ENCODE measurements at places on chromosomes 5 and 9.
A peak's percentile ranks its signal among the peaks of the same experiment; 100 is the strongest.

DNA sequence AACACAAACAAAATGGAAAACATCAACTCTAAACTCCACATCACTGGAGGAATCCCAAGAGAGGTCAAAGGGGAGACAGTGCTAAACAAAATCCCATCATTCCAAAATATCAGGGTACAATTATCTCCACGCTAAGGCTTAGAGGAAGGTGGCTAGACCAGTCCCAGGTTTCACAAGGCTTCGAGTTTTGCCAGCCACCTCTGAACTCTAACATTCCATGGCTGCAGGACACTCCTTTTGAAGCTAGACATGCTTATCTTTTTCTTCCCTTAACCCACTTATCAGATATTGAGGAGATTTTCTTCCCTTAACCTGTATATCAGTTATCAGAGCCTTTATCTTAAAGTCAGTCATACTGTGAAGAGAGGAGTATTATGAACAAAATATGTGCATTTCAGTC is 53.3 kb downstream of the GLDC start:
- no peak for DNase-seq

- DNase-seq: no peak
These were observed 64.4 kb downstream of the ARRDC3 start for GRCh38 chr5:91318724-91319123.

GRCh38 chr5:14674983-14675854 is 10.7 kb downstream of the OTULIN start:
- DNase-seq: peak; percentile 30

GRCh38 chr5:95925939-95926338 is 35.7 kb downstream of the ELL2 start:
- no peak for DNase-seq

DNA sequence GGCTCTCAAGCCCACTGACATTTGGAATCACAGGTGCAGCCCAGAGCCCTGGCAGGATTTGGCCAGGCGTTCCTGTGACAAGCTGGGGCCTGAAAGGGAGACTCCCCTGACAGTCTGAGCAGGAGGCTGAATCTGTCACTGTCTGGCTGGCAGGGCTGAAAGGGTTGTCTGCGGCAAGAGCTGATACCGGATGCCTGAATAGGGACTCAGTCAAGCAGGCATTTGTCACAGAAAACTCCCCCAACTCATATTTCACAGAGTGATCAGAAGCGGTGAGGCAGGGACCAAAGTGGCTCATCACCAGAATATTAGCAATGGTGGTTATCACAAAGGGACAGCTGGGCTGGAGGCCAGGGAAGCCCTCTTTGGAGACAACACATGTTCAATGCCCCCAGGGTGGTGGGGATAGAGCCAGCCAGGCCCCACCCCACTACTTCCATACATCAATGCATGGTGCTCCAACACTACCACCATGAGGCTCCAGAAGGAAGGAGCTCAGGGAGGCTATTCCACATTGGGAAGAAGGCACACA is 295.5 kb downstream of the DTWD2 start:
- no peak for DNase-seq

GRCh38 chr9:14311956-14312685 is 1.8 kb downstream of the NFIB start:
- no peak for DNase-seq

DNA sequence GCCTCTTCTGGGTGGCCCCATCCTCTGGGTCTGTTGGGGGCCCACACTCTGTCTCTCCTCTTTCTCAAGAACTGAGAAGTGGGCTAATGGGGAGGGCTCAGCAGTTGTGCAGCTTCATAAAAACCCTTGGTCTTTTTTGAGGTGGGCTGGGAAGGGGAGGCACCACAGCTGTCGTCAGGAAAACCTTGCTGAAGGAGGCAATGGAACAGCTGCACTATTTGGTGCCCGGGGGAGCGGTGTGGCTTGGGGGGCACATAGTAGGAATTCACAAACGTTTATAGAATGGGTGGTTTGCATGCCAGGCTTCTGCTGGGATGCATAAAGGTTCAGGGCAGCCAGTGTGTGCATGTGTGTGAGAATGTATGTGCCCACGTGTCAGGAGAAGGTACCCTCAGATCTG is 3.2 kb upstream of the IER5L start:
- DNase-seq: no peak

DNA sequence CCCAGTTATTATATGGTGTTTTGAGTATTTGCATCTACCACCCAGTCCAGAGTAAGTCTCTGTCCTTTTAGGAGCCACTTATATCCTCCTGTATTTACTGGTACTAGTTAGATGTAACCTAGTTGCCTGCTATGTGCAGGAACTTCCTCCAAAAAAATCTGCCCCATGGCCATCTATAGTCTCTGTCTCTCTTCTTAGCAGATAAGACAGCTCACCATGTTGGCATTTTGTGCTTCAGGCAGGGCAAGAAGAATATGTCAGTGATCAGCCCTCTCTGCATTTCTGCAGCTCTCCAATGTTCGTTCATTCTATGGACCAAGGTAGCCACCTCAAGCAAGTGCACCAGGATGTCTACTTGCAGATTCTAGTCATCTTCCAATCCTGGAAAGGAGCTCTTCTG is 446.5 kb downstream of the TLE1 start:
- no peak for DNase-seq

DNA sequence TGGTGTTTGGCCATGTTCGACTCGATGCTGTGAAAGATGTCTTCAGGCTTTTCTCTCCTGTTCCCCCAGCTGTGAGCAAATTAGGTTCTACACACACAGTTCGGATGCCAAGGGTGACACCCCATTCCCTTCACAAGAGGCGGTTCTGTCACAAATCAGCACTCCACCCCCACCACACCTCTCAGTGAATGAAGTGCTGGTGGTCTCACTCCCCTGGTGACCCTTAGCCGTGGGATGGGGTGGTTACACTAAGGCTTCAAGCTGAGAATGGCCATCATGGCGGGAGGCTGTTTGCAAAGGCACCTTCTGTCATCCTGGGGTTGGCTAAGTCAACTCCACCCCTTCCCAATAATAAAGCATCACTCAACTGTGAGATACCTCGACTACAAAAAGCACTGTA is 26.4 kb downstream of the AMBP start:
- DNase-seq: no peak

GRCh38 chr9:18422296-18423036 is 51.5 kb upstream of the ADAMTSL1 start:
- peak; percentile 61 for DNase-seq

- DNase-seq: no peak
These were observed 245.6 kb upstream of the RAI14 start for GRCh38 chr5:34410411-34411139.

- no peak for DNase-seq
These were observed 139.6 kb downstream of the CMYA5 start for GRCh38 chr5:79829260-79829659.

DNA sequence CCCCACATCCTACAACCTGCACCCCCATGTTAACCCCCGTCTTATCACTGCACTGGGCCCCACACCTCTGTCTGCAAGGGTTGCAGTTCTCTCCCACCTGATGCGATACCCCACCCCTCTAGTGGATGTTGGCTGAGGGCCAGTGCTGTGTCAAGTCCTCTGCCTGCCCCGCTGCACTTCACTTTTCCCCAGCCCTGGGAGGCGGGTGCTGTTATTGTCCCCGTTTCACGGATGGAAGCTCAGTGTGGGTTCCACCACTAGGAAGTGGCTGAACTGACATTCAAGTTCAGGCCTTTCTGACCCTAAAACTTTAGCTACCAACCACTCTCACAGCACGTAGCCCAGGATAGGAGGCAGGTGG is 3.5 kb downstream of the SNCB start:
- DNase-seq: no peak

GRCh38 chr9:8890695-8891094 is 1091.1 kb upstream of the DMAC1 start:
- DNase-seq: no peak

GRCh38 chr5:155532621-155533311 is 519.2 kb downstream of the KIF4B start:
- DNase-seq: peak; percentile 45

GRCh38 chr5:109769597-109770291 is 80.0 kb downstream of the MAN2A1 start:
- peak; percentile 27 for DNase-seq

DNA sequence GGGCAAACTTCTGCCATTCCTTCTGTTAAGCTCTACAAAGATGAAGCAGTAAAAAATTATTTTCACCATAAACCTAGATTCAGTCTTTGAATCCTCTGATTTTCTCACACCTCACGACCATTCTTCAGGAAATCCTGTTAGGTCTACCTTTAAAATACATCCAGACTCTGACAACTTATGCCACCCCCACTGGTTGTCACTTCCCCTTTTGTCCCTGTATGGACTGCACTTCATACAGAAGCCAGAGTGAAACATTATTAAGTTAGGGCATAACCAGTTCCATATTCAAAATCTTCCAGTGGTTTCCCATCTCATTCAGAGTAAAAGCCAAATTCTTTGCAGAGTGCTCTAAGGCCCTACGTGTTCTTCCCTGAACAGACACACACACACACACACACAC is 499.8 kb downstream of the RASEF start:
- no peak for DNase-seq

- no peak for DNase-seq
These were observed 38.0 kb downstream of the HMGXB3 start for GRCh38 chr5:150038547-150038946.

- DNase-seq: no peak
These were observed 68.1 kb upstream of the TAS2R1 start for GRCh38 chr5:9698125-9698826.

DNA sequence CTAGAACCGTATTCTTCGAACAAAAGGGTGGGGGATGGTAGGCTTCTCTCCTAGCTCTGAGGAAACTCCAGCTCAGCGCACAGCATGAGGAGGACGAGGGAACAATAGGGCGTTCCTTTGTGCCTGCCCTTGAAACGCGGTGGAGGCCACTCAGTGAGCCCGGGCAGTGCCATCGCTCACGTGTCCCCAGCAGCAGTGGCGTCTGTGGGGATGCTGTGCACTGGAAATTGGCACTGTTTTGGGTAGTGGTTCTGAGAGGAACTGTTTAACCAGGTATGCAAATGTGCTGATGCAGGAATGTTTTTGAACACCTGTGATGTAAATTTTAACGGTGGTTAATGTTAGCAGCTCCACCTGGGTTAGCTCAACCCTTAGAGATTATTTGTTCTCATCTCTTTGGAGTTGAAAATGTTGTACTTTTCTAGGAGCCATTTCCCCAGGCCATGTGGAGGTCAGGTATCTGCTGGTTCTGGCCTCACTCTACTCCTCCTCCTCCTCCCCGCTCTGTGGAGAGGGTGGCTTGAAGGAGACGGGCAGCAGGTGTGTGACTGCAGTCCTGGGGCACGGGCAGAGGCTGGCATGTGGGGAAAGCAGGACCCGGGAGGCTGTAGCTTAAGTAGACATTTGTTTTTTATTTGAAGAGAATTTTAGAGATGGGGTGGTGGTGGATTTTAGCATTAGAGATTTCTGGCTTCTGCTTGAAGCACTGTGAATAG is 48.3 kb downstream of the EHMT1 start:
- DNase-seq: no peak

- DNase-seq: no peak
These were observed 181.2 kb downstream of the MACROH2A1 start for GRCh38 chr5:135217669-135218485.

DNA sequence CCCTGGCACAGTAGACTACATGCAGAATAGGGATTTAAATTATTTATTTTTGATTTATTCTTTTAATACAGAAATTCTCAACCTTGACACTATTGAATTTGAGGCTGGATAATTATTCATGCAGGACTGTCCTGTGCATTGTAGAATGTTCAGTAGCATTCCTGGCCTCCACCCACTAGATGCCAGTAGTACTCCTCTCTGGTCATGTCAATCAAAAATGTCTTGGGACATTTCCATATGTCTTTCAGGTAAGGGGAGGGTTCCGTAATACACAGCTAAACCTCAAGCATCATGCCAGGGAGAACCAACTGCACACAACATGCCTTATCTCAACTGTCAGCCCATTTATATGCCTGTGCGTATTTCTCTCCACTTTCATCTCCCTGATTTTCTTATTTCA is 231.8 kb downstream of the BRINP1 start:
- no peak for DNase-seq

GRCh38 chr9:132367613-132368313 is 13.0 kb upstream of the SETX start:
- DNase-seq: no peak

DNA sequence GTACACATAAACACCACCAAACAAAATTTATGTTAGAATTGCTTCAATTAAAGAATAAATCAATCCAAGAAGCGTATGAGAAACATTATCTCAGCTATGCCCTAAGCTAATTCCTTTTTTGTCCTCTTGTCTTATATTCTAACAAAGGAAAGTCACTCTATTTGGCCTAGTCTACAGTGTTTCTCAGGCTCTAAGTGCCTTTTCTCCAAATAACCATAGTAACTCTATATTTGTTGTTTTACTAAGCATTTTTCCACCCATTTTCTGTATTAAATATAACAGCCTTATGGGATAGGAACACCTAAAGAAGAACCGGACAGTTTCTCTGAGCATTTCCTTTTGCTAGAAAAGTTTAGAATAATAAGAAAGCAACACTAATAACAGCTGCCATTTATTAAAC is 120.1 kb upstream of the MTAP start:
- no peak for DNase-seq

DNA sequence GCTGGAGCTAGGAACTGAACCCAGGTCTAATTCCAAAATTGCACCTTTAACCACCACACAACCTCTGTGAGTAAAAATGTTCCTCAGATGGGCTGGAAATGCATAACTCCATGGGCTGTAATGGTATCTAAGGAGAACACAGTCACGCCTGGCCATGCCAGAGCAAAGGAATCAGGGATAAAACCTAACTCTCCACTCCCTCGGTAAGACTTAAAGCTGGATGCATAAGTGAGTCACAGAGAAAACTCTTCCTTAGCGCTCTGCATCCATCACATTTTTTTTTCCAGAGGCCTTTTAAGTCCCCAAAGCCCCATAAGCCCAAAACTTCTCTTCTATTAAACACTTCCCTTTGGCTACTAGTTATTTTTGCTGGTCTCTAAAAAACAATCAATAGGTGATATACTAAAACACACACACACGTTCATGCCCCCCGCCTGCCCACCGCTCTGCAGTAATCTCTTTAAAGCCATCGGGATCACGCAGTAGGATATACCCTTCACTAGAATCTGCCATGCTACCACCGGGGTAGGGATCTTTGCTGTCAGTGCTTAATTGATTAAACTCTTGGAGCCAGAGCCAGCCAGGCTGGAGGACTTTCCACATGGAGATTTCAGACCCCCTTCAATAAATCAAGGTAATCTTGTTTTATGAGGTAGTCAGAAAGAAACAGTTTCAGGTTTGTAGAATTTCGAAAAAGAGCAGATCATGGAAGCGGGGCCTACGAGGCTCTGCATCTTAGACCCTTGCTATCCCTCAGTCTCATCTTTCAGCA is 212.9 kb downstream of the MAPKAP1 start:
- peak; percentile 29 for DNase-seq
